ENCODE measurements at places on chromosomes 2 and 18.

DNA sequence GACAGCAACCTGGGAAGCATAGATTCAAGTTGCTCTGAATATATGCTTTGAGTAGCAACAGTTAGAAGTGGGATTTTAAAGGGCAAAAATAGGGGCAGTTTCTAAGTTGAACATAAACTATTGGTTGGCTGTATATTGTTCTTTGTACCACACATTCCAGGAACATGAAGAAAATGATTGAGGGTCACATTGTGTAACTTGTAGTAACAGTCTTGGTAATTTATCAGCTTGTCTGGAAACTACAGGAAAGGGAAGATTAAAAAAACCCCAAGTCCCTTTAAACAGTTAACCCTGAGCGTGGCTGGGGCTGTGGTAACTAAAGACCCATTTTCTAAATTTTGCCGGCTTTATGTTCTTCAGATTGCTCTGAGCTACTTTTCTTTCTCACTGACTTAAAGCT, 7.4 kb downstream of the PLEKHB2 start:
- DNase-seq: no peak

DNA sequence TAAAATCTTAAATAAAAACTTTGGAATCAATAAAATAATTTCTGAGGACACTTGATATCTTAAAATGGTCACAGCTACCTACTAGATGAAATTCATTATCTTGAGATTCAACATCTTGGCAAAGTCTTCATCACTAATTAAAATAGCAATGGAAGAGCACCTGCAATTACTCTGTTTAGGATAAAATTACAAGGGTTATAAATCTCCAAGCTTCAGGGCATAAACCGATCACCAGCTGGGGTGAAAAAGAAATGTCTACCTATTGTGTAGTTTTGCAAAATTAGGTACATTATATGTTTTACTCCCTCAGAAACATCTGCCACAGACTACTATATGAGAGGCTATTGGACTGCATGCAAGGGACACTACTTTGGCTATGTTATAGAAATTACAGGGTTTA, 327.1 kb downstream of the CCDC178 start:
- DNase-seq: no peak

DNA sequence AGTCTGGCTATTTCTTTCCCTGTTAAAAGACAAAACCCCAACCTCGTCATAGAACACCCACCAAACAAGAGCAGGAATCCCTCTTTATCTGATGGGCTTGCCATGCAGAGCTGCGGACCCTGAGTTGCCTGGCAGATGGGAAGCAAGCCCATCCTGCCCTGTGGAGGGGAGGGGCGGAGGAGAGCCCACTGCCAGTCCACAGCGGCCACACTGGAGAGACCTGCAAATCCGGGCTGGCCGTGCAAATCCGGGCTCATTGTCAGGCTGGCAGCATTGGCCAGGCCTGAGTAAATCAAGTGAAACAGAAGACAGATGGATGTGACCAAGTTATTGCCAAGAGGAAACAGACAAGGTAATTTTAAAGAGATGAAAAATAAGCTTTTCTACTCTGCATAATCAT, 22.0 kb downstream of the MYL12B start:
- no peak for DNase-seq

DNA sequence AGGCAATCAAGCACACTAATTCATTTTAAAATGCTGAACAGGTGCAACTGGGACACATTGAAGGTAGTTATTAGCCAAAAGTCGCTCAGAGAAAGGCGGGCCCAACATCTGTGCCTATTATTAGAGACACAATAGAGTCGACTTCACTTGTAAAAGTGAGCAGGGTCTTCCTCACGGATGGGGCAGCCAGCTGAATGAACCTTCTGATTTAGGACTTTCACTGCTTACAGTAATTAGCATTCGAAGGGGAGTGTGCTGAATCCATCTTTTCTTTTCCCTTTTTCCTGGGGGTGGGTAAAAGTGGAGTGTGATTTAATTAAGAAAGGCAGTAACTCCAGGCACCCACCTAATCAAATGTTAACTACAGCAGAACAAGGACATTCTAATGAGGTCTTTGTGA, 677.7 kb downstream of the DCDC2C start:
- no peak for DNase-seq

- DNase-seq: no peak
Measured at GRCh38 chr18:52288403-52289004, 51.5 kb upstream of the DCC start.

DNA sequence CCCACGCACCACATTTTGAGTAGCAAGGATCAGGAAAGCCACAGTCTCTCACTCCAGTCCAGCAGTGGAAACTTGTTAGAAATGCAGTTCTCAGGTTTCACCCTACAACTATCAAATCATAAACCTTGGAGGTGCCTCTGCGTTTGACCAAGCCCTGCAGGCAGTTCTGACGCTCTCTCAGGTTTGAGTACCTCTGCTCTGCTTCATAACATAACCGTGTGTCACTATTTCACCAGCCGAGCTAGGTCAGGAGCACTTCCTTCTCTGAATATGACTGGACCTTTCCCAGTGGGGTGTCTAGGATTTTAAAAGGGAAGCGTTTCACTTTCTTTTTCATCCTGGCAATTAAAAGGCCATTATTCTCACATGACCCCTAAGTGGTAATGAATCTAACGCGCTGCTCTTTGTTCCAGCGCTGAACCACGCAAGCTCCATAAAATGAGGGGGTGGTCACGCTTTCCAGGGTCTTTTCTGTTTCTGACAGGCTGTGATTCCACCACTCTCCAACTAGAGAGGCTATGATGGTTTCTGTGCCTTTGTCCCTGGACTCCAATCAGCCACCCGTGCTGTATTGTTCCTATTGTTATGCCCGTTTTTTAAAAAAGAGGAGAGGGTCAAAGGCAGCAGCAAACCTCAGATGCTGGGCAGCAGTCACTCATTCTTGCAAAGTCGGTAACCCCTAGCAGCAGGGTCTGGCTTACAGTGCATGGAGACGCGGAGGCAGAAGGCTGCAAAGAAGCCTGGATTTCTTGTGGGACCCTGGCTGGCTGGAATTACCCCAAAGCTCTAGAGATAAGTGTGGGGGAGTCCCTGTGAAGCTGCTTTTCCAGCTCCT, 75.2 kb upstream of the CTNNA2 start:
- no peak for DNase-seq

GRCh38 chr2:241009601-241010530, 11.4 kb downstream of the SNED1 start:
- no peak for DNase-seq

- DNase-seq: no peak
Measured at GRCh38 chr2:85071096-85071495, 62.1 kb upstream of the TCF7L1 start.

DNA sequence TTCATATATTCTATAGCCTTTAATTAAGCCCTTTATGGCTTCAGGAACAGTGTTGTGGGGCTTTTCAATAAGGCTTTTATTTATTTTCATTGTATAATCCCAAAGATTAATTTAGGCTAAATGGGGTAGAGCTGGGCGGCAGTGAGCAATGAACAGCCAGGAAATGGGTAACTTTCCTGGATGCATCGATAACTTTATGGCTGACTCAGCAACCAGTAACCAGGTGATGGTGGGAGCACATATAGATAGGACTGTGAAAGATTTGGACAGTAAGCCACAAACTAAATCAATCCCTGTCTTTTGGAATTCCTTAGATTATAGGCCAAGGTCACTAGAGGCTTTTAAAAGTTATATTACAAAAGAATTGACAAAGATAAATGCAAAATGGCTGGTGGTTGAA, 1260.6 kb upstream of the CELF4 start:
- DNase-seq: no peak

- DNase-seq: no peak
Measured at GRCh38 chr2:104654811-104655210, 199.1 kb upstream of the POU3F3 start.

- DNase-seq: no peak
Measured at GRCh38 chr2:47386551-47386950, 16.4 kb upstream of the MSH2 start.

DNA sequence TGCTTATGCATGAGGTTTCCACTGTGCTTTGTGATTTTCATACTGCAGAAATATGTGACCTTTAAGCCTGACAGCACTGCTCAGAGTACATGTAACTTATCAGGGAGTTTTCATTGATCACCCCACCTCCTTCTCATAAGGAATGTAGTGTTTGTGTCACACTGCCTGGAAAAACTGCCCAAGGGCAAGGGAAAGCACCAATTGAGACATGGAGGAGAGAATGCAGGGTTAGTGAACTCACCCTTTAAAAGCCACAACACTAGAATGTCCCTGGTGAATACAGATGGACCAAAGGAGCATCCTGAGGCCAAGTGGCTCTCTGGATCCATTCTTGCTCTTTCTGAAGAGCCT, 147.2 kb upstream of the SPATS2L start:
- no peak for DNase-seq

DNA sequence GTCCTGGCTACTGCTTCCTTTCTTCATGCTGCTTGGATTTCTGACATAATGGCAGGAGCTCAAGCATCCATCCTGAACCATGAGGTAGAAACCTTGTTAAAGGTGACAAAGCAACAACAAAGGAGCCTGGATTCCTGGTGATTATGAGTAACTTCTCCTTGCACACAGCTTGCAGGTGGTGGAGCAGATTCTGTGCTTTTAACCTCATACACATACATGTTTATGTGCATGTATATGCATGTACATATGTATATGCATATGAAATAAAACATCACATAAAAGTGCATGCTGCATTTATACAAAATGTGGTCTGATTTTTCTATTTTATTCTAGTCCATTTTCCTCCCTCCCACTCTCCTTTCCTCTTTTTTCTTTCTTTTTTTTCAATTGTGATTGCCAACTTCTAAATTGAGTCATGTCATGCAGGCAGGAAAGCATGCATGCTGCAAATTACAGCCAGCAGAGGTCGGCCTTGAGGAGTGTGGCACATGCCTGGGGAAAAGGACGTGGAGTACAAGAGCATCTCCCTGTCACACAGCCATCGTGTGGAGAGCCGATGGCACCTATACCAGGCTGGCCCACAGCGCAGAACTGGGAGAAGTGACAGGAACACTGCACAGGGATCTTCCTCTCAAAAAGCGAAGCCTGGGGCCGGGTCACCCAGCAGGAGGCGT, 17.9 kb downstream of the LCT start:
- no peak for DNase-seq

DNA sequence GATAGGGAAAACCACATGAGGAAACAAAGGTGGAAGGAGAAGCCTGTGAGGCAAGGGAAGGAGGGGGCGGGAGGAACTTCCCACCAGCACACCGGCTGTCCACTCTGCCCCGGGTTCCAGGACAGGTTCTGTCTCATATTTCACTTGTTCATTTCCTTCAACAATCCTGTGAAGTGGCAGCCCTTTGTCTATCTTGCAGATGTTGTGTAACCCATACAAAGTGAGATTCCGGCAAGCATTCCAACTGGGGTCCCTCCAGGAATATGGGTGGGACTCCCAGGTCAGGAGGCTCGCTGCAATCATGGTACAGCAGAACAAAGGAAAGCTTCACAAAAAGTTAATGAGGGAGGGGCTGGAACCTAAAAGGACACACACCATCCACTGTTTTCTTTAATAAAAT, 271.3 kb upstream of the PXDN start:
- DNase-seq: no peak

GRCh38 chr18:6729247-6730091, at the start of gene ARHGAP28:
Gene ARHGAP28 (plus strand): TSS chr18:6729716. CDS start chr18:6729822, 106 bp downstream.
- DNase-seq: no peak

All from stimulated activated CD8-positive, alpha-beta memory T cell treated with anti-CD3 and anti-CD28 coated beads, Interleukin-15, amount 100 ng/mL, for 4 hours (primary cell).